CD4-positive, alpha-beta T cell (primary cell): ENCODE measurements at places on chromosomes 3 and 15.

DNA sequence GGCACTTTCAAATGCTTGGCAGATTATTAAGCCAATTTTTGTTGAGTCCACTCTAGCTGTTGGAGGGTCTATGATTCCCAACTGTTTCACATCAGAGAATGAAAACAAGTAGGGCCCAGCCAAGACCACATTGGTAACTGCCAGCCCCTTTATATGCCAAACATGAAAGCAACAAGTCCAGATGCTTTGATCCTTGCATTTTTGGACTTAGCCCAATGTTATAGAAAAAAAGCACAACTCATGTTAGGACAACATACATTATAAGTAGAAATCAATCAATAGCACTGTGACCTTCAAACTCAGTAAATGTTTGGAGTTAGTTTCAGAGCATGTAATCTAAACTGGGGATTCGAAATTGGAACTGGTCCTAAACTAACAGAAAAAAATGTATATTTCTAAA, 674.7 kb downstream of the MECOM start:
- no peak for DNase-seq

GRCh38 chr3:190089711-190090110, 31.0 kb downstream of the P3H2 start:
- no peak for DNase-seq

DNA sequence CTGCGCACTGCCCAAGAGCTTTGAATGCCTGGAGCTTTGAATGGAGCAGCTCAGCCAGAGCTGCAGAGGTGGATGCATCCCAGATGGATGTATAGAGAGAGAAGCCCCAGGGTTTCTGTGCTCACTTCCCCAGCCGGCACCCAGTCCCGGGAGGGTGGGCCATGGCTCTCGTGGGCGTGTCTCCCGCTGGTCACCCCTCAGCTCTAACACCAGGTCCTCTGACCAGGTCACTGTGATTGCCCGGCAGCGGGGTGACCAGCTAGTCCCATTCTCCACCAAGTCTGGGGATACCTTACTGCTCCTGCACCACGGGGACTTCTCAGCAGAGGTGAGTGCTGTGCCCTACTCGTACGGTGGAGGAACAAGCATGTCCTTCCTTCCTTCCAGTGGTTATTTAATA, 10.7 kb downstream of the TMEM43 start:
- DNase-seq, result no peak

- no peak for DNase-seq
Measured at GRCh38 chr3:108486941-108487340, 23.5 kb downstream of the MYH15 start.

DNA sequence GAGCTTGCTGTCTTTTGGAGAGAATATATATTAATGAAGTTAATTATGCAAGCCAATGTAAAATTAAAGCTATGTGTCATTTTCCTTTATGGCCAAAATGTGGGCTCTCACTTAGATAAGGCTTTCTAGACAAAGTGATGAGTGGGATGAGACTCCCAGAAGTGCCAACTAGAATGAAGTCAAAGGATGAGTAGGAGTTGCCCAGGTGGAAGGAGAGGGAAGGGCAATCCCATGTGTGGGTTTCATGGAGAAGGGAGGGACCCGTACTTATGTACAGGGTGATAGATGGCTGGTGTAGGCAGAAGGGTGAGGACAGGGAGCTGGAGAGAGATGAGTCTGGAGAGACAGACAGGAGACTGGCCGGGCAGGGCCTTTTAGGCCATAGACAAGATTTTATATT, 239.2 kb downstream of the THRB start:
- DNase-seq, result no peak

GRCh38 chr3:126337980-126338651, 19.1 kb downstream of the KLF15 start:
- DNase-seq, result no peak
